CD8-positive, alpha-beta memory T cell (primary cell): ENCODE measurements at places on chromosomes 3 and 15. TPM values are rescaled to one million over a fixed set of nuclear protein-coding genes. Genes with fewer than 3 reads are reported as not detected.

Gene RASL12
- total RNA-seq = not detected

Gene PTH1R
- not detected for total RNA-seq

Gene LMAN1L
- 0.27 TPM for total RNA-seq

Gene KNG1
- total RNA-seq = not detected

Gene CFAP44
- 5.3 TPM for total RNA-seq

Gene TRH
- not detected for total RNA-seq

Gene ARL14
- not detected for total RNA-seq

Gene OXTR
- 1.4 TPM for total RNA-seq

Gene AHSG
- not detected for total RNA-seq

Gene FANCD2OS
- total RNA-seq = not detected

Gene NDN
- total RNA-seq = 1.2 TPM

Gene ST3GAL6
- total RNA-seq = 0.31 TPM

Gene POMGNT2
- total RNA-seq = 11.0 TPM

Gene GOLGA8S
- not detected for total RNA-seq

Gene ACSBG1
- total RNA-seq = not detected

Gene CEMIP
- not detected for total RNA-seq

Gene GREM1
- not detected for total RNA-seq

Gene CCR9
- total RNA-seq = 8.3 TPM

Gene IQCF5
- not detected for total RNA-seq

Gene TIMP4
- total RNA-seq = not detected

Gene EAF2
- total RNA-seq = 8.9 TPM

Gene BNC1
- total RNA-seq = not detected

Gene ARGFX
- total RNA-seq = not detected

Gene ISL2
- total RNA-seq = 0.22 TPM

Gene SYNPR
- total RNA-seq = not detected

Gene TLE3
- total RNA-seq = 76.5 TPM

Gene ACOX2
- not detected for total RNA-seq

Gene ZIC1
- total RNA-seq = not detected

Gene DPP8
- total RNA-seq = 33.8 TPM

Gene SEMA6D
- not detected for total RNA-seq

Gene KLF15
- 0.11 TPM for total RNA-seq

Gene CGNL1
- not detected for total RNA-seq

Gene TWF2
- 101 TPM for total RNA-seq

Gene EXD1
- not detected for total RNA-seq

Gene LIPH
- total RNA-seq = not detected

Gene JMJD7
- 15.0 TPM for total RNA-seq

Gene GCSAM
- total RNA-seq = 4.1 TPM

Gene TRPM1
- not detected for total RNA-seq

Gene CCR3
- not detected for total RNA-seq

Gene ADGRG7
- total RNA-seq = not detected

Gene TGM4
- total RNA-seq = not detected

Gene UBA5
- 53.4 TPM for total RNA-seq

Gene SMAD6
- total RNA-seq = 0.04 TPM

Gene RAB7A
- 260 TPM for total RNA-seq

Gene CMSS1
- 143 TPM for total RNA-seq

Gene CHRD
- total RNA-seq = 0.04 TPM

Gene CAND2
- total RNA-seq = 1.1 TPM

Gene CHL1
- not detected for total RNA-seq

Gene ILDR1
- total RNA-seq = not detected

Gene CLDN1
- not detected for total RNA-seq

Gene GRM2
- total RNA-seq = 0.59 TPM

Gene EIF4E3
- total RNA-seq = 22.2 TPM

Gene RIOX2
- 58.3 TPM for total RNA-seq

Gene GOLGA6L9
- 1.6 TPM for total RNA-seq

Gene ZDHHC23
- total RNA-seq = 4.3 TPM

Gene PRKCI
- total RNA-seq = 21.7 TPM

Gene THRB
- not detected for total RNA-seq

Gene CHP1
- 42.1 TPM for total RNA-seq

Gene PCSK6
- 0.95 TPM for total RNA-seq

Gene ANKRD63
- not detected for total RNA-seq
